ENCODE measurements at places on chromosomes 2 and 18. TPM values are rescaled to one million over a fixed set of nuclear protein-coding genes. Genes with fewer than 3 reads are reported as not detected.
A peak's percentile ranks its signal among the peaks of the same experiment; 100 is the strongest.

DNA sequence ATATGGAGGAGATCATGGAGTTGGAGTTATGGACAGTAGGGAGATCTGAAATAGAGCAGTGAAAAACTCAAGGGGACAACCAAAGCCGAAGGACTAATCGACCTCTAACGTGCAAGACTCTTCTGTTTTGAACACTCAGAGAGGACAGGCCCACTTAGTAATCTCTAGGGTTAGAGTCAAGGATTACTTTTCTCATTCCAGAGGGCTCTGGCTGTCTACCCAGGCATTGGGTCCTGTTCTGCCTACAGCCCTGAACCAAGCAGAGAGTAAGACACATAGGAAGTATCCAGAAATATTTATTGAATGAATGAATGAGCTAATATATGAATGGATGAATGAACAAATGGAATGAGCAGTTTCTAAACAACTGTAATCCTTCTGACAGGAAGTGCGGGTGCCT is 50.3 kb upstream of the PKDCC start:
- no peak for DNase-seq

DNA sequence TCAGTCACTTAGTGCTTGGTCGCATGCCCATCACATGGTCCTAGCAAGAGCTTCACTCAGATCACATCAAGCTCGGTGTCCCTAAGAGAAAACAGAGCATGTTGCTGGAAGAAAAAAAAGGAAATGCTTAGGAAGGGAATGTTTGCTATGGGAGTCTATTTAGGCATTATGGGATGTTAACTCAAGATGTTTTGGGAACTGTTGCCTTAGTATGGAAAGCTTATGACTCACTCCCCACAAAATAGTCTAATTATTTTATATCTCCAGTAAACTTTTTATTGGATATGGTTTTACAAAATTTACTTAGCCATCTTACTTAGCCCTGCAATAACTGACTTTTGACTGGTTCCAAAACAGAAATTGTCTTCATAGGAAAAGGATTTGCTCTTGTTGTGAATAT is 439.5 kb upstream of the ZEB2 start:
- no peak for DNase-seq

Gene SMAD7
- total RNA-seq: 55.4 TPM

DNA sequence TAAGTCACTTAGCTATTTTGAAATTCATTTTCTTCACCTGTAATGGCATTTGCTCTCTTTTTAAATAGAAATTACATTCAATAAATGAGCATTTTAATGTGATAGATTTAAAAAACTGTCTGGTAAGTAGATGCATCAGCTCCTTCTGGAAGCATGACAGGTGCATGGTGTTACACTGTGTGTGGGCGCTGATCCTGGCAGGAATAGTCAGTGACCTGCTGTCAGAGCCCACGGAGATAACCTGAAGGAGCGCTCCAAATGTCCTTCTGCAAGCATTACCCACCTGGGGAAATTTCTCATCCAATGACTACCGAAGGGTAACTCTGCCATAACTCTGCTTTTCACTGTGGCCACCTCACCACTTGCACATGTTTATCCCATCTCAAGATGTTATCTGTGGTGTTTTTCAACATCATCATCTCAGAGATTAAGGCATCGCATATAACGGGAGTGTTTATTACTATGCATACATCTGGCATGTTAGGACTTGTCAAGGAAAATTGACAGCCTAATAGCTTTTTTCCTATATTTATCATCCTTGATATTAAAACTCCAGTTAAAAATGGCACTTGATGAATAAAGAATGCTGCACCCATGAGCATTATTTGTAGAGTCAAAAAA is 637.3 kb downstream of the ERBB4 start:
- DNase-seq: no peak

Gene SLC9A2
- not detected for total RNA-seq

- no peak for DNase-seq
These were observed 28.9 kb downstream of the PXDN start for GRCh38 chr2:1715184-1716013.

- DNase-seq: peak; percentile 78
These were observed 1.9 kb downstream of the DNMT3A start for GRCh38 chr2:25339791-25340180.

DNA sequence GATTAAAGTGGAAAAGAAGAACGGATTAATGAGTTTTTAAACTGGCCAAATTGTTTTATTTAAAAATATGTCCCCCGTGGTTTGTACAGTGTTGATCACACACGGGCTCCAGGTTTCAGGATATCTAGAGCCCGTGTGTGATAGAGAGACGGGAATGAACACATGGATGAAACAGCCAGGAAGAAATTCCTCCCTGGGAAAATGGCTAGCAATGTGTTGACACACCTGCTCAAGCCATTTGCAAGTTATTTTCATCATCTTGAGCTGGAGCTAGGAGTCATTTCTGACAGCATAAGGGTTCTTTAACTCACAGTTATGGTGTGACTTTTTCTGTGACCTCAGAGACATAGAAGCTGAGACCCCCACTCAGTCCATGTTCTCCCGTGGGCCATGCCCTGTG is 81.6 kb downstream of the LRRFIP1 start:
- DNase-seq: no peak

Gene BUB1
- total RNA-seq: 2.5 TPM

DNA sequence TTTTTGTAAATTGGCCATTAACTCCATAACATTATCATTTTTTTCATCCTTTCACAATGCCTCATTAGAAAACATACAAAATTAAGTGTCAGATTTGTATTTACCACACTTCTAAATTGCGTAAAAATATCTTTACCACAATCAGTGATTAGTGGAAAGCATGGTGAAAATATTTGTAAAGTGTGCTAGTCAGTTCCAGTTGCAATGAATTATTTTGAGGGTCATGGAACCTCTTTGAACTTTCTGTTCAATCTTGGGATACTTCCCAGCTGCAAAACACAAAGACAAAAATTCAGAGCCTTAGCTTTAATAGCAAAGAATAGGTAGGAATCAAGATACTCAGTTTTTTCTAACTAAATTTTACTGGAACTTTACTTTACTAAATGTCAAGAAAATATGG is 4.0 kb upstream of the COL3A1 start:
- DNase-seq: no peak

DNA sequence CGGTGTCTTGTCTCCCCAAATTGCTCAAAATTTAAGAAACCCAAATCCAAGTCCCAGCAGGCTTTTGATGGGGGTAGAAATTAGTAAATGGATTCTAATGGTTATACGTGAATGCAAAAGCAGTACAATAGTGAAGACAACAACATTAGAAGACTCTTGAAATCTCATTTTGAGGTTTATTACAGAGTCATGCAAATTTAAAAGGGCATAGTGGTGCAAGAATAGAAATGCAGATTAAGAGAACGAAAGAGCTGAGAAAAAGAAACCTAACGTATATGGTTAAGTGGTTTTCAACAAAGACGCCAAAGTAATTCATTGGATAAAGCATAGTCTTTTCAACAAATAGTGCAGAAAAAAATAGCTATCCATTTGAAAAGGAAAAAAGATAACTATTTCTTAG is 33.2 kb upstream of the CXXC1 start:
- DNase-seq: no peak

GRCh38 chr2:11127761-11128160 is 27.5 kb upstream of the SLC66A3 start:
- no peak for DNase-seq

- peak; percentile 96 for DNase-seq
These were observed at the start of gene MERTK for GRCh38 chr2:111897924-111898702. Gene MERTK, plus strand, starts transcription at chr2:111898607. Its CDS starts 129 bp downstream, at chr2:111898736.
